ENCODE measurements at places on chromosomes 16 and 17.

GRCh38 chr17:55172612-55173011, 92.1 kb upstream of the HLF start:
- no peak for DNase-seq

DNA sequence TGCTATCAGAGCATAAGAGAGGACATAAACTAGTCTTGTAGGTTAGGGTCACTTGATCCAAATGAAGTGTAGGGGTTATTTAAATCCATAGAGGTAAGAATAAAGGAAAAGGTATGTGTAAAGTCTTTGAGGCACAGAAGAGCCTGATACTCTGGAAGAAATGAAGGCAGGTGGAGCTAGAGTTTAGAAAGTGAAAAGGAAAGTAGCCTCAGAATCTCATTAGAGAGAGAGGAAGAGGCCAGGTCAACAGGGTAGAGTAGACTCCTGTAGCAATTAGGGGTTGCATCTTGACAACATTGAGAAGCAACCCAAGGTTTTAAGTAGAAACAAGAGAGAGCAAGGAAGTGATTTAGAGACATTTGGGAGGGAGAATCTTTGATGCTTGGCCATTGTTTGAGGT, 235.2 kb upstream of the SOX9 start:
- DNase-seq, result no peak

DNA sequence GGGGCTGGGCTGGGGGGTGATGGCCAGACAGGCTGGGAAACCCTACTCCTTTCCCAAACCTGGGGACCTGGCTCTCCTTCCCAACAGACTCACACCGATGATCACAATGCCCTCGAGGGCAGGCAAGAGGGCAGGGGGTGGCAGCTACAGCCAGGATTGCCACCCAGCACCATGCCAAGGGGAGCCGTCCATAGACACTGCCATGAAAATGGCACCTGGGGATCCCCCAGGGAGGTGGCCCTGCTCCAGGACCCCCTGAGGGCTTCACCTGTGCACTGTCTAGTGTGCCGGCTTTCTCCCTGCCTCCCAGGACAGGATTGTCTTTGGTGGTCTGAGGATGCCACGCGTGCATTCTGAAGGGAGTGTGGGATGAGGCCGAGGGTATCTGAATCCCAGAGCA, 24.6 kb downstream of the RPH3AL start:
- no peak for DNase-seq

DNA sequence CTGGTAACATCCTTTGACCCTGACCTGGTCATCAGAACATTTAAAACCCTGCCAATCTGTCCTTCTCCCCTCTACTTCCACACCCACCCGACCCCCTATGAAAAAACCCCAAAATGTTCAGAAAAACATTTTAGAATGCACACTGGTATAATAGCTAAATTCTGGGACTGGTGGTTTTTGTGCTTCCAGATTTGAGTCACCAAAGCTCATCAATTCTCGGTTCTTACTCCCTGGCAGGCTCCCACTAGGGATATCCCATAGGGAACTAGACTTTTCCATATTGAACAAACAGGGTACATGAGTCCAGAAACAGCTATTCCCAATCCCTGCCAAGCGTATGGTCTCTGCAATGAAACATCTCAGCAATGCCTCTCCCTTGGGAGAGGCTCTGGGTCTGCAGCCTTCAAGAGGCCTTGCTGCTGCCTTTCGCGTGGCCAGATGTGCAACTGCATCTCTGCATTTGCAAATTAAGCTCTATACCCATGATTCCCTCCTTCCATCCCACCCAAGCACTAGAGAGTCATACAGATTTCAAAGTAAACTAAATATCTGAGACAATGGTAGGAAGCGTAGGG, 67.7 kb downstream of the SMG6 start:
- no peak for DNase-seq

- DNase-seq, result no peak
Measured at GRCh38 chr17:3447625-3448024, 14.0 kb upstream of the OR1E2 start.

DNA sequence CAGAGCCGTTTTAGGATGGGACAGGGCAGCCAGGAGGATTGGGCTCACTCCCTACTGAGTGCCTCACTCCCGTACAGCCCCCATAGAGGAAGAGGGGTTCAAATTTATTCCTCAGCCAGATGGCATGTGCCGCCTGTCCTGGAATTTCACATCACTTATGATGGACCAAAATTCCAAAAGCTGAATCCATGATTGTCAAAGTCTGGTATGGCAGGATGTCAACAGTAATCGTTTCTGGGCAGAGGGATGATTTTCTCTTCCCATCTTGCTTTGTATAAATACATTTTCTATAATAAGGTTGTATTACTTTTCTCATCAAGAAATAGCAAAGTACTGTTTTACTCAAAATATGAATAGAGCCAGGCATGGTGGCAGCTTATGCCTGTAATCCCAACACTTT, 38.7 kb upstream of the STH start:
- no peak for DNase-seq

DNA sequence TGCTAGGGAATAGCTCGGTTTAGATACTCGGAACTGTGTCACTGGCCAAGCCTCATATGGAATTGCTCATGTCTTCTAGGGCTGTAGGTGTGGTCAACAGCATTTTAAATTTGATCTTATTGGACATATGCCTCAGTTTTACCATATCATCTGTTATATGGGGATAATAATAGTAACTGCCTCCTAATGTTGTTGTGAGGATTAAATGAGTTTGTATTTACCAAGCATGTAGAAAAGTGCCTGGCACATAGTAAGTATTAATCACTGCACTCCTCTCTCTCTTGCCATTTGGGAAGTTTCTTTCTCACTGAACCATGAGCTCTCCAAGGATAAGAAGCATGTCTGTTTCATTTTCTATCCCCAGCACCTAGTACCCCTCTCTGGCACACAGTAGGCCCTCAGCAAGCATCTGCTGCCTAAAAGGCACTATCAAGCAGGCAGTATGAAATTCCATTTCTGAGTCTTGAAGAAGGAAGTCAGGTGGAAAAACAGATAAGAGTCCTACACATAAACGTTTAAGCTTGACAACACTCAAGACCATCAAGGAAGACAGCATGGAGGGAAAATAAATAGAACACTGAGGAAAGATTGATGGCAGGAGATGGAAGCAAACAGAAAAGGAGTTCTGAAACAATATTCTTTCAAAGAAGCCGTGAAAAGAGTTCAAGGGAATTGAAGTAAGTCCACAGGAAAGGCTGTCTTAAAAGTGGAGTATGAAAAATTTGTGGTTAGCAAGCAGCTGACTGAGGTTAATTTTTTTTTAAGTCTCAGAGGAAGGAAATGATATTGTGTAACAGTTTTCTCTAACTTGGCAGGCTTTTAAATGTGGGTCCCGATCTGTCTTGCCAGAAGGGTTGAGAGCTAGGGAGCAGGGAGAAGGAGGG, 2.2 kb upstream of the ATP6V0A1 start:
- peak; percentile 28 for DNase-seq

- no peak for DNase-seq
Measured at GRCh38 chr17:82648742-82649331, 593 bp upstream of the WDR45B start.

- DNase-seq, result no peak
Measured at GRCh38 chr16:54987081-54987480, 56.4 kb downstream of the IRX5 start.

DNA sequence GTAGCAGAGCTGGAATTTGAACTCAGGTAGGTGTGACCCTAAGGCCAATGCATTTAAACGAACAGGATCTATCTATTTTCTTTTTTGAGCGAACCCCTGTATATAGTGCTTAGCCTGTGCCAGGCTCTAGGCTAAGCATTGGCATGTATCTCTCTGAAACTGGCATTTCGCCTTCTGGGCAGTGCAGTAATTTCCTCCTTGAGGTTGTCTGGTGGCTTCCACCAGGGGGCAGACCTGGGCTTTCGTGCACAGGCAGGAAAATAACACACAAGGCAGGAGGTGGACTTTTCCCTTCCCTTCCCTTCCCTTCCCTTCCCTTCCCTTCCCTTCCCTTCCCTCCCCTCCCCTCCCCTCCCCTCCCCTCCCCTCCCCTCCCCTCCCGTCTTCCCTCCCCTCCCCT, 34.4 kb upstream of the PRKCB start:
- peak; percentile 76 for DNase-seq

- peak; percentile 26 for DNase-seq
Measured at GRCh38 chr17:49035470-49036269, 38.5 kb downstream of the IGF2BP1 start.

- DNase-seq, result no peak
Measured at GRCh38 chr16:4298761-4299522, 16.9 kb upstream of the GLIS2 start.

- DNase-seq, result no peak
Measured at GRCh38 chr16:65222049-65222448, 100.2 kb upstream of the CDH11 start.

DNA sequence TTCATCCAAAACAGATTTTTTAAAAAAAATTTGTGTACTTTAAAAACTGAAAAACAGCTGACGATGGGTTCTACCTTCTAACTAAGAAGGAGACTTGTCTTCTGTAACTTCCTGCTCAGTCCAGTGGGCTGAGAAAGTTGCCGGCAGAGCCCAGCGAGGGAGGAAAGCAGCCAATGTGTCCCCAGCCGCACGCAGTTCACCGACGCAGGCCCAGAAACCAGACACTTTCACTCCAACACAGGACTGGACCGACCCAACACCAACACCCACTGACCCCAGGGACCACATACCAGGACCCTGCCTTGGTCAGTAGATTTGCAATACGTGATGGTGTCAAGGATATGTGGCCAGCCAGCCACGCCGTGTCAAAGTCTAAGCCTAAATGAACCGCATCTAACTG, 25.6 kb downstream of the TRAP1 start:
- no peak for DNase-seq
